ENCODE measurements at places on chromosomes 12 and 14.
A peak's percentile ranks its signal among the peaks of the same experiment; 100 is the strongest.

DNA sequence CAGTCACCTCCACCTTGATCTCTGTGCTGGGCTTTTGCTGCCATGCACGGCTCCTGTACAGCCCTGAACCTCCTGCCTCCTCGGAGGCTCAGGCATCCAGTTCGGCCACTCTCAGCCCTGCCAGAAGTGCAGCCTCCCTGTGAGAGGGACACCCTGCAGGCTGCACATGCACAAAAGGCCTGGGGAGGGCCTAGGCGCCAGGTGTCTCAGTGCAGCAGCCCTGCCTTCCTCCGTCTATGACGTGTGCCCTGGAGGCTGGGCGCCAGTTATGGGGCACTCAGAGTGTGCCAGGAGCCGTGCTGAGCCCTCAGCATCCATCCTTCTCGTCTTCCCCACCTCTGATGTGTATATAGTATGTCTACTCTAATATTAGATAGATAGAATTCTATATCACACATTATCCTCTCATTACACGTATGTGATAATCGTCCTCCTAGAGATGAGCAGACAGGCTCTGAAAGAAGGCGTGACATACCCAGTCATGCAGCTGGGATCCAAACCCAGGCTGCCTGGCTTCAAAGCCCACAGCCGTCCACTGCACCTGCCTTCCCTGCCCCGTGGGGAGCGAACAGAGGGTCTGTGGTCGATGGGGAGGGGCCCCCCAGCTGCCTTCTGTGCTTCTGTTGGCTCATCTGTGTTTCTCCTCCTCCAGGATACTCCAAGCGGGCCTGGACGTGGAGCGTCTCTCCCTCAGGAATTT lies 101.1 kb downstream of the B4GALNT3 start:
- no peak for DNase-seq

GRCh38 chr14:81591266-81591665 lies 57.6 kb upstream of the SEL1L start:
- DNase-seq: no peak

DNA sequence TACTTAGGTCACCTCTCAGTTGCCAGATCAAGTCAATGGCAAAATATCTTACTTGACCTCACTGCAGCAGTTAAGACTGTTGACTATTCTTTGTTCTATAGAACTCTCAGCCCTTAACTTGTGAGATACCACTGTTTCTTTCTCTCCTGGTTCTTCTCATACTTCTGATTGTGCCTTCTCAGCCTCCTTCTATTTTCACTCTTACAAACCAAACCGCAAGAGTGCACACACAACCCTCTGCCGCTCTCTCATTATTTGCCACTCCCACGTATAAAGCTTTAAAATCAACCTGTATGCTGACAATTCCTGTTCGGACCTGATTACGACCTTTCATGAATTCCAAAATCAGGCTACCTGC lies 4.5 kb downstream of the E2F7 start:
- DNase-seq: no peak

DNA sequence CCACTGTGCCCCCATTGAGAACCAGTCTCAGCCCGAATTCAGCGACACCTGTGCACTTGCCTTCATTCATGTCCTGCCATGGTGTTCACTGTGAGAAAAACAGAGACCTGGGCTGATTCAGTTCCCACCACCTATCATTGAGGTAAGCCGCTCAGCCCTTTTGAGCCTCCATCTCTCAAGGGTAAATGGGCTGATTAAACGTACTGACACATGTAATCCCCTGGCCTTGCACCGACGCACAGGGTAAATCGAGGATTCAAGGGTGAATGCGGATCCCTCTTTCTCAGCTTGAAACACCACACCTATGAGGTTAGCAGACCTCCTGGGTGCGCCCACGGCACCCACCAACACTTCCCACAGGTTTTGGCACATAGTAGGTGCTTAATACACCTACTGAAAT lies 69.7 kb downstream of the C14orf132 start:
- no peak for DNase-seq

DNA sequence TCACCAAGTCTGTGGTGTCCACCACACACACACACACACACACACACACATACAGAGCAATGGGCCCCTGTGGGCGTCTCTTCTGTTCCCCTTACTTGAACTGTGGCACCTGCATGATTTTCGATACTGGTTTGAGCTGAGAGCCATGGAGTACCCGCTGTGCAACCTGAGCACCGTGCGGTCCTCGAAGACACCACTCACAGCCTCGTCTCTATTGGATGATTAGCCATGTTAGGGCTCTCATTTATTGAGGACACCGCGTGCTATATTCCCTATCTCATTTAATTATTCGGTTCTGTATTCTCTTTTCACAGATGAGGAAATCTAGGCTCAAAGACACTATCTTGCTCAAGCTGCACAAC lies 623 bp upstream of the C14orf132 start:
- no peak for DNase-seq

GRCh38 chr12:112828541-112828940 lies 37.0 kb downstream of the RPH3A start:
- no peak for DNase-seq

- peak; percentile 31 for DNase-seq
Measured at GRCh38 chr14:51962711-51963110, 26.6 kb upstream of the RTRAF start.

GRCh38 chr12:102549691-102550090 lies 69.3 kb upstream of the IGF1 start:
- no peak for DNase-seq

DNA sequence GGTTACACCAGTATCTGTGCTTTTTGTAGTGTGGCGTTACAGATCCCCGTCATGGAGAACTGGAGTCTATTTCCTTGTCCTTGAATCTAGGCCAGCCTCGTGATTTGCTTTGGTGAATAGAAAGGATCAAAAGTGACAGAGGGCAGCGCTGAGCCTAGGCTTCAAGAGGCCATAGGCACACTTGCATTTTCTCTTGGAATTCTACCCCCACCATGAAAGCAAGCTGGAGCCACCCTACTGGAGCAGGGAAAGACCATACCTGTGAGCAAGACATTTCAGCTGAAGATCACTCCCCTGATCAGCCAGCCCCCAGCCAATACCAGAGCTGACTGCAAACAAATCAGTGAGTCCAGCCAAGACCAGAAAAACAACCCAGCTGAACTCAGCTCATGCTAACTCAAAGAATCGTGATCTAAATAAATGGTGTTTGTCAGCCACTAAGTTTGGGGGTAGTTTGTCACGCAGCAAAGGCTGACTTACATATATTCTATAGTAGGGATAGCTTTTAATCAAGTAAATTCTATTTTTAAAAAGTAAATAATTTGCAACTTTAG lies 521.9 kb upstream of the TBX3 start:
- DNase-seq: no peak

GRCh38 chr12:55067701-55068100 lies 47.9 kb downstream of the NEUROD4 start:
- no peak for DNase-seq

DNA sequence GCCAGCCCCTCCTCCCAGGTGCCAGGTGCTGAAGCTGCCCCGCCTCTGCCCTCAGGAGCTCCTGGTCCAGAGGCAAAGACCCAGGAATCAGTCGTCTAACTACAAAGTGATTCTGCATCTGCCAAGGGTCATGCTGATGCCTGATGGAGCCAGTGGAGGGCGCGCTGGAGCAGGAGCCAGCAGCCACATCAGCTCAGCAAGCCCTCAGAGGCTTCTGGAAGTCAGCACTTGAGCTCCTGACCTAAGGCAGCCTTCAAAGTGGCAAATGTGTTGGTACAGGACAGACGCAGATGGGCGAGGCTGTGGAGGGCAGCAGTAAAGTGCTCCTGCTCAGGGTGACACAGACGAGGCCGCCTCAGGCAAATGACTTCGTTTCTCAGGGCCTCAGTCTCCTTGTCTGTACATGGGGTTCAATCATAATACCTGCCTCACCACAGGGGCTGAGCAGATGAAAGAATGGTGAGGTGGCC lies 10.9 kb downstream of the C12orf43 start:
- peak; percentile 23 for DNase-seq

DNA sequence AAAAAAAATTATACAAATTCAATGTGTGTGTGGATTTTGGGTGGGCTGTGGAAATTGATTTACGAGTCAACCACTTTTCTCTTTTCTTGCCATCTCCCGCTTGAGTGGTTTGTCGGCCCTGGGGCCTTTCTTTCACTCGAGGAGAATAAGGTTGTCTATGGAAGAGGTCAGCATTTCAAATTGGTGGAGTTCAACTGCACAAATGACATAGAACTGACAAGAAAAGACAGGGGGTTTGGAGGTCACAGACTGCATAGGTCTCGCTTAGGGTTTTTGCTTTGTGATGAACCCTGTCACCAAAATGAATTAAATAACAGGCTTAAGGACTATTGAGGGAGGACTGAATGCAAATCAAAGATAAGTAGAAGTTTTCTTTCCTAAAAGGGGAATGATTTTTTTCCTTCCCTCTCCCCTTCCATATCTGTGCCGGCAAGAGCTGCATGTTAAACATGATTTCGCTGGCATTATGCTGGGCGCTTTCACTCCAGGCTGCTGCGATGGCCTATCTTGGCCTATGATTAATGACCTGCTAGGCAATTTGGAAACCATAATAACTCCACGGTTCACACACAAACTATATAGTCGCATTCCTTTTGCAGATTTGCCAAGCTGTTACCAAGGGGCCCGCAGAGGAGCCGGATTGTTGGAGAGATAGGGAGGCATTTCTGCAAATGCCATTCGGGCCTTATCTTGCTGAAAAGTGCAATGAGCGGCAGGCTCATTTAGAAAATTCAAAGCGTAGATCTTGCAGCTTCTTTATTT lies 20.7 kb downstream of the ASCL1 start:
- no peak for DNase-seq

- DNase-seq: no peak
Measured at GRCh38 chr12:43167691-43168090, 384.3 kb downstream of the ADAMTS20 start.

DNA sequence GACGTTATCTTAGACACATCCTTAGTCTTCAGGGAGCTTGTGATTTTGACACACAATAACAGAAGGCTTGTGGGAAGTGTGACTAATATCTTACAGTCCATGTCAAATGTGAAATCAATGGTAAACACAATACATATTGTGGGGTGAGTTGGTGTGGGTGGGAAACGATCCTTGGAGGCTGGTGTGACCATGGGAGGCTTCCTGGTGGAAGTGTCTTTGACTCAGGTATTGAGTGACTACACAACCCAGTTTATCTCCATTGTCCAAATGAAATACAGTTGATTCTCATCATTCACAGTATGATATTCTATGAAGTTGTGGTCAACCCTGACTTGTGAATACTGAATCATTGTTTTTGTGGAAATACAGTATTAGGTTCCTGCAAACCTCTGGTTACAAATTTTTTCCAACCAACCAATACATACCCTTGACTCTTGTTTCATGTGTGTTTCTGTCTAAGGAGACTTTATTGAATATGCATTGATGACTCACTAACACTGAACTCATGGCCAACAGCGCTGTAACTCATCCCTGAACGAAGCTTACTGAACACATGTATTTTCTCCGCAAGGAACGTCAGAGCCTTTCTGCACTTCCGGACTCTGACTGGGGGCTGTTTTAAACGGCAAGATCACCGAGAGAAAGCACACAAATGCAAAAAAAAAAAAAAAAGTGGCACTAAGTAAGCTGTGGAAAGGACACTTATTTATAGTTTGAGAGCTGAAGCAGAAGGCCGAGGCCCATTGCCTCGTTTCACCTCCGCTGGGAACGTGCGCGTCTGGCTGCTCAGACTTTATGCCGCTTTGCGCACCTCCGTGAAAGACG lies 59.0 kb downstream of the CLMN start:
- peak; percentile 92 for DNase-seq

DNA sequence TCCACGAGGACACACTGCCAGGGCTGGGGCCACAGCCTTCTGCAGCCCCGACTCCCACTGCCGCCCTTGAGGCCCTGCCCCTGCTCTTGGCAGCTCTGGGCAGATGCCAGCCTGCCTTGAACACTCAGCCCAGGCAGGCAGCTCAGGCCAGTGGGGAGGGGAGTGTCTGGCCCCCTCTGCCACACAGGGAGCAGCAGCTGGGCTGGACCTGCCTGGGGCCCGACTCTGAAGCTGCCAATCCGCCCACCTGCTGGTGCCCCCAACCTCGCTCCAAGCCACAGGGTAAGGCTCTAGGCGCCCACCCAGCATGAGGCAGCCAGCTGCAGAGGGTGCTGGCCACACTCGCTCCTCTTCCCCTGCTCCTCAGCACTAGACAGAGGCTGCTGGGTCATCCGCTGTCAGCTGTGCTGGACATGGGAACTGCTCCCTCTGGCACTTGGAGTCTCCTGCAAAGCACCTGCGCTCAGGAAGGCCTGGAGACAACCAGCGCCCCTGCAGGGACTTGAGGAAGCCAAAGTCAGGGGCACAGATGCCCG lies 24.6 kb upstream of the NUDT14 start:
- no peak for DNase-seq

DNA sequence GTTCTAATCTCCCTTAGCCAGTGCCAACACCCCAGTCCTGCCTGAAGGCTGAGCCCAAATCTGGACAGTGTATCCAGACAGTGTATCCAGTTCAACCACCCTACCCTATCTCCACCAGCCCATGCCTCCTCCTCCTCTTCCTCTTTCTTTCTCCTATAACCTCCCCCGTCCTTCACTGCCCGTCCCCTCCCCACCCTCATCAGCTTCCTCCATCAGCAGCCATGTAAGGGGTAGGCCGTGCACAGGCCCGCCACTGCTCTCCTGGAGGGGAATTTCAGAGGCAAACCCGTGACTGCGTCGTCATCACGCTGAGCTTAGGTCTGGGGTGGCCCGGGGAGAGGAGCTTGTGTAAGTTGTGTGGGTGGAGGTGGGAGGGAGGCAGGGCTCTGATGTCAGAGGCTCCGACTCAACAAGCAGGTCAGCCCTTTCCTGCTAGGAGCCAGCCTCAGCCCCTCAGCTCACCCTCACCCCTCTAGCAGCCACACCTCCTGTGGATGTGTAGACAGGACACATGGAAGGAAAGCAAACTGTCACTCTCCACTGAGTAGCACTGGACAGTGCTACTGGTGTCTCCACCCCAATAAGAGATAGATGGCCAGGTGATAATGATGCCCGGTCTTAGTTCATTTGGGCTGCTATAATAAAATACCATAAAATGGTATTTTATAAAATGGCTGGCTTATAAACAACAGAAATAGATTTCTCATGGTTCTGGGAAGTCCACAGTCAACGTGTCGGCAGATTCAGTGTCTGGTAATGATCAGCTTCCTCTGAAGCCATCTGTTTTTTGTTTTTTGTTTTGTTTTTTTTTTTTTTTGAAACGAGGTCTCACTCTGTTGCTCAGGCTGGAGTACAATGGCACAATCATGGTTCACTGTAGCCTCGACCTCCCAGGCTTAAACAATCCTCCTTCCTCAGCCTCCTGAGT lies 50.5 kb downstream of the IRF2BPL start:
- peak; percentile 66 for DNase-seq

All from fibroblast of skin of right quadriceps (primary cell).